ENCODE measurements at places on chromosomes 1 and 21. TPM values are rescaled to one million over a fixed set of nuclear protein-coding genes. Genes with fewer than 3 reads are reported as not detected.

The SPRR1A gene
- total RNA-seq, result not detected

The GPR157 gene
- total RNA-seq, result 2.8 TPM

The OR2G6 gene
- total RNA-seq, result not detected

The TMEM61 gene
- total RNA-seq, result not detected

The LCE3E gene
- total RNA-seq, result not detected

The FBXO42 gene
- 17.2 TPM for total RNA-seq

The KRTAP20-1 gene
- not detected for total RNA-seq

The ITLN2 gene
- 118 TPM for total RNA-seq

The C1QB gene
- not detected for total RNA-seq

The FCGR1A gene
- total RNA-seq, result not detected

The KCNE2 gene
- not detected for total RNA-seq

The RNU1-2 gene
- 3,428 TPM for total RNA-seq

The C1orf141 gene
- not detected for total RNA-seq

The MPL gene
- 6.2 TPM for total RNA-seq
